ENCODE measurements at places on chromosomes 4 and X. TPM values are rescaled to one million over a fixed set of nuclear protein-coding genes. Genes with fewer than 3 reads are reported as not detected.

The ZAR1 gene
- total RNA-seq = 0.27 TPM

DNA sequence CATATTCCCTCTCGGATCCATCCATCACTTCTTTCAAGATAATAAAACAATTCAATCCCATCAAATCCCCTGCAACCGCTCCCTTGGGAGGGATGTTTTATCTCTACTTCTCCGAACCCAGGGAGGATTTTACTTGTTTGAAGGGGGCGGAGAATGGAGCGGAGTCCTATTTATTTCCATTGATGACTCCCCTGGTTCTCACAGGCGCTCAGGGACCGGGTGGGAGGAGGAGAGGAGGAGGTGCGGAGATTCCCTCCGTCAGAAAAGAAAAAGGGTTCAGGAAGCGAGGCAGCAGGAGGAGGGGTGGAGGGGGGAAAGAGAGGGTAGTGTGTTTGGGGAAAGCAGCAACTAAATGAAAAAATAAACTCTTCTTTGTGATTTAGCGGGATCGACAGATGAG is 2.1 kb downstream of the NDNF start:
- H3K4me3 ChIP-seq = peak overlapping the region; percentile 93
- peaks cover 34% of the 10 kb centered on the region for H3K4me1 ChIP-seq
- H3K27ac ChIP-seq = peak overlapping the region; percentile 48
- no peaks in the 10 kb centered on the region for H3K36me3 ChIP-seq
- H3K27me3 ChIP-seq = peaks cover 67% of the 10 kb centered on the region
- DNase-seq = no peak

- no peaks in the 10 kb centered on the region for H3K4me1 ChIP-seq
- H3K27me3 ChIP-seq = peaks cover 24% of the 10 kb centered on the region
- DNase-seq = no peak
- H3K27ac ChIP-seq = no peak overlapping the region
These were observed 45.2 kb downstream of the C4orf50 start for GRCh38 chr4:5973033-5973432.

- no peaks in the 10 kb centered on the region for H3K27me3 ChIP-seq
- H3K27ac ChIP-seq = no peak overlapping the region
- H3K4me1 ChIP-seq = peaks cover 8% of the 10 kb centered on the region
- H3K36me3 ChIP-seq = no peaks in the 10 kb centered on the region
- DNase-seq = no peak
These were observed 365.1 kb downstream of the MAGEB5 start for GRCh38 chrX:26581091-26581490.

DNA sequence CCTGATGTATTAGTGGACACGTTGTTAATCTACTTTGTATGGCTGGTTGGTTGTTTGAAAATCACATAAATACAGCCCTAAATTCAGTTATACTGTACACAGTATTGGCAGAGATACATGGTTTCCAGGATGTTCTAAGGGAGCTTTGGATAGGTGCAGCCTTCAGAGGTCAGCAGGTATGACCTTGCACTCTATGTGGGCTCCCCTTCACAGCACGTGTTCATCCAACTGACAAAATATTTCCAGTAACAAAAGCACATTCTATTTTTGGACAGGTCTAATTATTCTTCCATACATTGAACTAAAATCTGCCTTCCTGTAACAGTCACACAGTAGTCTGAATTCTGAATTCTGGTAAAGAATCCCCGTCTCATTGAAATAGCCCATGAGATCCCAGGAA is 92.8 kb upstream of the RAPGEF2 start:
- peaks cover 8% of the 10 kb centered on the region for H3K4me1 ChIP-seq
- no peak for DNase-seq

DNA sequence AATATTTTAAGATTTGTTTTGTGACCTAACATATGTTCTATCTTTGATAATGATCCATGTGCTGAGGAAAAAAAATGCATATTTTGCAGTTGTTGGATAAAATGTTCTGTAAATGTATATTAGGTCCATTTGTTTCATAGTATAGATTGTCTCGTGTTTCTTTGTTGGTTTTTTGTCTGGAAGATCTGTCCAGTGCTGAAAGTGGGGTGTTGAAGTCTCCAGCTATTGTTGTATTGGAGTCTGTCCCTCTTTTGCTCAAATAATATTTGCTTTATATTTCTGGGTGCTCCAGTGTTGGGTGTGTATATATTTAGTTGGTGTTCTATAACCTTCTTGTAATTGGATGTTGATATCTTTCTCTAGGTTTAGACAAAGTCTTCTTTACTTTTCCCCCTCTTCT is 53.2 kb upstream of the FRMPD3 start:
- H3K27me3 ChIP-seq = peaks cover 5% of the 10 kb centered on the region
- DNase-seq = no peak
- H3K4me1 ChIP-seq = no peaks in the 10 kb centered on the region
- no peaks in the 10 kb centered on the region for H3K36me3 ChIP-seq
- no peak overlapping the region for H3K4me3 ChIP-seq

DNA sequence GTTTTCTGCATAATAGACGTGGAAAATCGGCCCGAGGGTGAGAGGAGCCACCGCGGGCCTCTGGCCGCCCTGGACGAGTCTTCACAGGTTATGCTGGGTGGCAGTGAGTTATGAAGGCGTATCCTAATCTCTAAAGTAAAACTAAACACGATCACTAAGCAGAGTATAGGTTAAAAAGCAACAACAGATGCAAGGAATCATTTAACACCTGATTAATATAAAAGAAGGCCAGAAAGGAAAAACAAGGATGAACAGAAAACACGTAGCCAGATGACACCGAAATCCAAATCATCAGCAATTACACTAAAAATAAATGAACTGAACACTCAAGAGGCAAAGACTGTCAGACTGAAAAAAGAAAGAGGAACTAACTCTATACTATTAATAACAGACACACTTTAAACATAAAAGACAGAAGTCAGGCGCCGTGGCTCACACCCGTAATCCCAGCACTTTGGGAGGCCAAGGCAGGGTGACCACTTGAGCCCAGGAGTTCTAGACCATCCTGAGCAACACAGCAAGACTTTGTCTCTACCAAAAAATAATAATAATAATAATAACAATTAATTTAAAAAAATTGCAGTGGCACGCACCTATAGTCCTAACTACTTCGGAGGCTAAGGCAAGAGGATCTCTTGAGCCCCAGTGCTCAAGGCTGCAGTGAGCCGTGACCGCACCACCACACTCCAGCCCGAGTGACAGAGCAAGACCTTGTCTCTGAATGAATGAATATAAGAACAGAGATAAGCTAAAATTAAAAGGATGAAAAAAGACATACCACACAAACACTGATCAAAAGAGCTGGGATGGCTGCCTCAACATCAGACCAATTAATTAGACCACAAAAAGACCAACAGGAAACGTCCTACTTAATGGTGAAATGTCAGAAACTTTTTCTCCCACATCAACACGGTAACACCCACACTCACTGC is 30.0 kb downstream of the CTBP1 start:
- H3K27ac ChIP-seq = no peak overlapping the region
- peak overlapping the region; percentile 29 for H3K4me3 ChIP-seq
- DNase-seq = no peak
- no peaks in the 10 kb centered on the region for H3K27me3 ChIP-seq
- no peaks in the 10 kb centered on the region for H3K4me1 ChIP-seq

- H3K27ac ChIP-seq = no peak overlapping the region
- no peak for DNase-seq
- H3K4me3 ChIP-seq = no peak overlapping the region
- H3K27me3 ChIP-seq = no peaks in the 10 kb centered on the region
- peaks cover 37% of the 10 kb centered on the region for H3K4me1 ChIP-seq
These were observed 41.0 kb downstream of the FNIP2 start for GRCh38 chr4:158809611-158810486.

DNA sequence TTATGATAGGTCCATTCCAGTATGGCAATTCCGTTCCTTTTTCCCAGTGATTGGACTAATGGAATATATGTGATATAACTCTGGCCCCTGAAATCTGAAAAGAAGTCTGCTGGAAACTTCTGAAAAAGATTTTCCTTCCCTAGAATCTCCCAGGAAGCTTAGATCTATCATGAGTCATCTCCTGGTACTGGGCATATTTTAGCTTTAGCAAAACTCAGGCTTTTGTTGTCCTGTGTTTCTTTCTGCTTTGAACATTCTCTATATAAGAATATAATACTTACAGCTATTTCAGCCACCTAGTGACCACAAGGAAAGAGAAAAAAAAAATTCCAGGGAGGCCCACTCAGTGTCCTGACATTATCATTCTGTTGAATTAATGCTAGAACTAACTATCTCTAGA is 597.2 kb upstream of the GRIA3 start:
- no peaks in the 10 kb centered on the region for H3K27me3 ChIP-seq
- H3K4me1 ChIP-seq = no peaks in the 10 kb centered on the region
- no peak overlapping the region for H3K27ac ChIP-seq

Measured in neural crest cell (in vitro differentiated cells).